ENCODE measurements at places on chromosomes 16 and 17.

DNA sequence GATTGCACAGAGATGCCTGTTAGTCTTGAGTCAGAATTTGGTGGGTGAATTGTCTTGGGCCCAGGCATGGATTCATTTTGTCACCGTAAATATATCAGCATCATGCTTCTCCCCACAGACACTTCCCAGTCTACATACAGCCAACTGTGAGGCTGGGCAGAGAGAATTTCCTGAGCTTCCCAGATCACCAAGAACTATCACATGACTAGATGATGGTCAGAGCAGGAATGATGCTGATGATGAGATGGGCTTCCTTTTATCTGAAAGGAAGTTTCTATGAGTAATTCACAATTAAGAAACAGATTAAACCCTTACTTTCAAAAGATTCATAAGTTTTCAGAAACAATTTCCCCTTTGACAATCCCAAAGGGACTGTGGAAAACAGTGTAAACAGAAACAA lies 323 bp upstream of the KRTAP9-9 start:
- no peak for DNase-seq

DNA sequence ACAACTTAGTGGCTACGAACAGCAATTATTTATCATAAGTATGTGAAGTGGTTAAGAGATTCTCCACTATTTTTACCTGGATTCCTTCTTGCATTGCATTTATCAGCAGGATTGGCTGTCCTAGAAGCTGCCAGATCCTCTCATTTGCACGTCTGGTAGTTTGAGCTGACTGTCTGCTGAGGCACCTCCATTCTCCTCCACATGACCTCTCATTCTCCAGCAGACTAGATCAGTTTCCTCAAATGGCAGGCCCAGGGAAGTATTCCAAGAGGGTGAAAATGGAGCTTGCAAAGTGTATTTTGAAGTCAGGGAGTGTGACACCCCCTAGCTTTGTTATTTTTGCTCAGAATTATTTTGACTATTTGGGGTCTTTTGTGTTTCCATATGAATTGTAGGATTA lies 870.1 kb downstream of the CDH11 start:
- DNase-seq = no peak

DNA sequence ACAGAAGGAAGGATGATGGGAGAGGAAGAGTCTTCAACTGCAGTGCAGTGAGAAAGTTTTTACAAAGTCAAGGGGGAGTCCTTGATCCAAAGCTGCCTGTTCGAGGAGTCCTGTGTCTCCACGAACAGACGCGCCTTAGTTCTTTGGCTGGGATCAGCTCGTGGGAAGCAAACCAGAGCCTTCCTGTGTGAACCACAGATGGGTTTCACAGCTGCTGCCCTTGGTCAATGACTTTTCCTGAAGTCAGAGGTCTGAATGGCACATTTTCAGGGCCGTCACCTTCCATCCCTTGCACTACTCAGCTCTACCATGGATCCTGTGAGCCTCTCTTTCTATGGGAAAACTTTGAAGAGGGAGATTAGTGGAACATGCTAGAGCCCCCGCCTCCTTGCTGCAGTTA lies 4.2 kb upstream of the SBK1 start:
- DNase-seq = no peak

DNA sequence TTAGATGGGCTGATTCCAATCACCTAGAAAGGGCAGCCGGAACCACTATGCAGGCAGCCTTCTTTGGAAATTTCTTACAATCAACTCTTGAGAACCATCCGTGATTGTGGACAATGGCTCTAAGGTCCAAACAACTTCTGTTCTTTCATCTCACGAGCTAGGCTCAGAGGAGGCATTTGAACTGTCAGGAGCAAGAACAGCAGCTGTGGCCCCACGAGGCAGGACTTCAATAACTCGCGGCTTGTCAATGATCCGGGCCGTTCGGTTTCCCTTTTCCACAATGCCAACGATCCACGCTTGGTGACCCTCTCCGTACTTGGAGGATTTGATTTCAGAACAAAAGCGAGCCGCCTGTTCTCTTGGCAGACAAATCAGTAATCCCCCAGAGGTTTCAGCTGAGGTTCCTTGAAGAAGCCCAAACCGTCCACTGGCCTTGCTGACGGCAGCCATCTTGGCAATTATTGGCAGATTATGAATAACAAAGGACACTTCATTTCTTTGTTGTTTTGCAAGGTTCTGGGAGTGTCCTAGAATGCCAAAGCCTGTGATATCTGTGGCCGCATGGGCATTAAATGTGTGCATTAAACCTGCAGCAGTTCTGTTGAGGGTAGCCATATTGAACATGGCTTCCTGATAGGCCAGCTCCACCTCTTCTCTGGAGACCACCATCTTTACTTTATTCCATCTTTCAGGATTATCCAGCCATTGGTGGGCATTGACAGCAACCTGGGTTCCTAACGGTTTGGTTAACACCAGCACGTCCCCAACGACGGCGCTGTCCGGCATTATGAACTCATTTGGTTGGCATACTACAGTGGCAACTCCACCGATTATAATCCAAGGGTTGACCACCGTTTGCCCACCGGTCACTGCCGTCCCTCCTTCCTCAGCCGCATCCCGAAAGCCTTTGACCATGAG lies 1.2 kb downstream of the SEPHS2 start:
- DNase-seq = no peak

DNA sequence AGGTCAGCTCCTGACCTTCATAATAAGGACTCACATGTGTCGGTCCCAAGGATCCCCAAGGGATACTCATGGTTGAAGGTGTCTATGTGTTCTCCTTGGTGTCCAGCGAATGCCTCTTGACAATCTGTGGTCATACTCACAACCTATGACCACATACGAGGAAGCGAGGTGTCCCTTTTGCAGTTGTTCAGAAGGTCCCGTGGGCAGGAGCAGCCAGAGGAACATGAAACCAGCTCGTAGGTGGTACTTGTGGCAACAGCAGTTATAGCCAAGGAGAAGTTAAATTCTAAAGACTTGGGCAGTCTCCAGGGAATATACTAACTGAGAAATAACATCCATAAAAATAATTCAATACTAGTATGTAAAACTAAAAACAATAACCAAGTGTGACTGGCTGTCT lies 685.3 kb downstream of the WWOX start:
- no peak for DNase-seq

DNA sequence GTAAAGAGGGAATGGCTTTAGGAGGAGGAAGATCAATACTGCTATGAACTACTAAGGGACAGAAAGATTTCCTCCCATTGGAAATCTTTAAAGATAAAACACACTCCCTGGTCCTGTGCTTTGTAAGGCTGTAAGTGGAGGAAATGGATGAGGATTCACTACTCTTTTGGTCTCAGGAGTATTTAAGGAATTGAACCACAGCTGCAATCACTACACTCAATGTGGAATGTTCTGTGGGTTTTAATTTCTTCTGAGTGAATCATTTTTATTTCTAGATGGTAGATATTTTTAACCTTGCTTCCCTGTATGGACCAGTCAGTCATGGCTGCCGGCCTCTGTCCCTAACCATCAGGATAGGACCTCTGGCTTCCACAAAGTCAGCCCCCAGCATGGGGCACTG lies 65.6 kb downstream of the SDR42E1 start:
- no peak for DNase-seq

- DNase-seq = no peak
These were observed 198.0 kb upstream of the MPHOSPH6 start for GRCh38 chr16:82368041-82368440.

GRCh38 chr17:66715745-66716156 lies 119.2 kb upstream of the CACNG5 start:
- no peak for DNase-seq

All from right renal cortex interstitium (tissue), 3 donors.